Aorta (tissue), 5 donors: ENCODE measurements at places on chromosomes 7 and 10.

- no peak for DNase-seq
- H3K4me1 ChIP-seq = no peaks in the 10 kb centered on the region
Measured at GRCh38 chr10:11424456-11425295, 186.8 kb downstream of the USP6NL start.

DNA sequence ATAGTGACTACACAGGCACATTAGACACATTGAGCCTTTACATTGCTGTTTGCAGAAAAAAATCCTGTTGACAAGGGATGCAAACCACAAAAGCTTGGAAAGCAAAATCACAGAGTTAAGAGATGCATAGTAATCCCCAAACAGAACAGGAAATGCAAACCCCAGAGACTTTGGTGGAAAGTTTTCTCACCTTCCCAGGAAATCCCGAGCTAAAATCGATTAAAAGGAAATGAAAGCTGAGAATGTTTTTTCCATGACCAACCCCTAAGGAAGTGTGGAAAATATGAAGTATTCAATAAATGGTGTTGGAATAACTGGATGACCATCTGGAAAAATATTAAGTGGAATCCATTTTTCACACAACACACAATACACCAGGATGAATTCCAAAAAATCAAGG lies 598.7 kb downstream of the GRID1 start:
- H3K4me1 ChIP-seq = no peaks in the 10 kb centered on the region
- no peak overlapping the region for H3K4me3 ChIP-seq
- DNase-seq = no peak
- H3K27ac ChIP-seq = no peak overlapping the region
- H3K36me3 ChIP-seq = no peaks in the 10 kb centered on the region

DNA sequence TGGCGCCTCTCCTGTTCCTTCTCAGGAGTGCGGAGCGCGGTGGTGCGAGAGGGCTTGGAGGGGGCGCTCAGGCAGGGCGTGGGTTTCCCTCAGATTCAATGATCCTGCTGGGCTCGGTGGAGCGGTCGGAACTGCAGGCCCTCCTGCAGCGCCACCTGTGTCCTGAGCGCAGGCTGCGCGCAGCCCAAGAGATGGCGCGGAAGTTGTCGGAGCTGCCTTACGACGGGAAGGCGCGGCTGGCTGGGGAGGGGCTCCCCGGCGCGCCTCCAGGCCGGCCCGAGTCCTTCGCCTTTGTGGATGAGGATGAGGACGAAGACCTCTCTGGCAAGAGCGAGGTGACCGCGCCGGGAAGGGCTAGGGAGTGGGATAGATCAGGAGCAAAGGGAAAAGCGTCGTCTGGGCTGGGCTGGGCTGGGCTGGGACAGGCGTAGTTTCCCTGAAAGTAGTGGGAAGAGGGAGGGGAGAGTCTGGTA lies 17.0 kb downstream of the FAM131B start:
- no peaks in the 10 kb centered on the region for H3K27me3 ChIP-seq
- no peak overlapping the region for H3K27ac ChIP-seq
- no peak overlapping the region for H3K4me3 ChIP-seq
- no peaks in the 10 kb centered on the region for H3K4me1 ChIP-seq
- H3K36me3 ChIP-seq = no peaks in the 10 kb centered on the region

GRCh38 chr7:3063016-3063753 lies 19.5 kb upstream of the CARD11 start:
- no peak overlapping the region for H3K4me3 ChIP-seq
- no peaks in the 10 kb centered on the region for H3K27me3 ChIP-seq
- no peaks in the 10 kb centered on the region for H3K36me3 ChIP-seq
- H3K27ac ChIP-seq = no peak overlapping the region
- no peaks in the 10 kb centered on the region for H3K4me1 ChIP-seq
